ENCODE measurements at places on chromosomes 4 and X. TPM values are rescaled to one million over a fixed set of nuclear protein-coding genes. Genes with fewer than 3 reads are reported as not detected.

DNA sequence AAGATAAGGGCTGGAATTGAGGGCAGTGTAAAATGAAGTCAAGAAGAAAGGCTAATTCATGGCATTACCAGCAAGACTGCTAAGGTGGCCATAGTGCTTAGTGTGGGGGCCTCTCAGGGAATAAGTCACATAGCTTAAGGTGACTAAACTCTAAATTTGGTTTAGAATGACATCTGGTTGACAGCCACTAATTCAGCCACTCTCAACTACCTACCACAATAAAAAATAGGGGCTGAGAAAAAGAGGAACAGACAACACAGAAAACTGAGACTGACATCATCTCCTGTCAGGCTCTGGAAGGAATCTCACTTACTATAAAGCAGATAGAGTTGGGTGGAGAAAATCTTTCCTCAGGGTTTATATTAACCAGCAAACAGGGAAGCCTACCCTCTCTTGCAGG lies 96.9 kb downstream of the CHRDL1 start:
- H3K4me3 ChIP-seq = no peak overlapping the region
- no peaks in the 10 kb centered on the region for H3K36me3 ChIP-seq

DNA sequence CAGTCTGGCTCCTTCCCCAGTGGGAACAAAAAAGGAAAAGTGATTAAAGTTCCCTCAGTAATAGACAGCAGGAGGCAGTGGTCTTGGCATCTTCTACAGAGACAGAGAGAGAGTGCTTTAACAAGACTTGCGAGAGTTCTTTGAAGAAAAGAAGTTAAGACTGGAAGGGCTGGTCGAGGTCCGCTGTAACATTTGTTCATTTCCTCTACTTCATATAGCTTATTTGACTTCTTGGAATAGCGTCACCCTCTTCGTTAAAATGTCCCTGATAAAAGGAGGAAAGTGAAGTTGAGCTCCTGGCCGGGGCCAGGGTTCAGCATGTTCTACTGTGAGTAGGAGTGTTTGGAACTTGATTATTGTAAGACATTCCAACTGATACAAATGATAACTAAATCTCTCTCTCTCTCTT lies 179.8 kb downstream of the SLIT2 start:
- peak; percentile 72 for DNase-seq
- peak overlapping the region; percentile 81 for H3K27ac ChIP-seq
- H3K27me3 ChIP-seq = no peaks in the 10 kb centered on the region
- H3K4me1 ChIP-seq = peaks cover 5% of the 10 kb centered on the region
- H3K4me3 ChIP-seq = no peak overlapping the region

GRCh38 chr4:75683482-75684155 lies 10.4 kb upstream of the G3BP2 start:
- peaks cover 3% of the 10 kb centered on the region for H3K36me3 ChIP-seq
- H3K4me3 ChIP-seq = no peak overlapping the region
- H3K27ac ChIP-seq = no peak overlapping the region
- H3K4me1 ChIP-seq = no peaks in the 10 kb centered on the region
- DNase-seq = no peak

- peaks cover 18% of the 10 kb centered on the region for H3K27me3 ChIP-seq
- no peaks in the 10 kb centered on the region for H3K36me3 ChIP-seq
- H3K4me1 ChIP-seq = no peaks in the 10 kb centered on the region
- H3K27ac ChIP-seq = no peak overlapping the region
- DNase-seq = peak; percentile 27
Observed at GRCh38 chrX:40748977-40749376, 13.6 kb upstream of the MED14 start.

GRCh38 chr4:100869276-100869675 lies 351.5 kb upstream of the EMCN start:
- H3K36me3 ChIP-seq = no peaks in the 10 kb centered on the region
- DNase-seq = no peak
- no peaks in the 10 kb centered on the region for H3K4me1 ChIP-seq
- no peak overlapping the region for H3K4me3 ChIP-seq
- H3K27ac ChIP-seq = no peak overlapping the region
- H3K27me3 ChIP-seq = no peaks in the 10 kb centered on the region

- H3K27me3 ChIP-seq = no peaks in the 10 kb centered on the region
- H3K36me3 ChIP-seq = no peaks in the 10 kb centered on the region
- no peak overlapping the region for H3K4me3 ChIP-seq
Observed at GRCh38 chr4:43380093-43380492, 487.6 kb downstream of the GRXCR1 start.

- no peaks in the 10 kb centered on the region for H3K36me3 ChIP-seq
- H3K27me3 ChIP-seq = no peaks in the 10 kb centered on the region
- no peak overlapping the region for H3K4me3 ChIP-seq
- peaks cover 2% of the 10 kb centered on the region for H3K4me1 ChIP-seq
Observed at GRCh38 chr4:37397505-37397904, 153.0 kb downstream of the NWD2 start.

Gene SNCA
- polyA plus RNA-seq = 34.2 TPM

Gene TLR2
- polyA plus RNA-seq = 3.1 TPM

Data from muscle of leg (tissue), 16 donors.